ENCODE measurements at places on chromosomes 2 and 18.

DNA sequence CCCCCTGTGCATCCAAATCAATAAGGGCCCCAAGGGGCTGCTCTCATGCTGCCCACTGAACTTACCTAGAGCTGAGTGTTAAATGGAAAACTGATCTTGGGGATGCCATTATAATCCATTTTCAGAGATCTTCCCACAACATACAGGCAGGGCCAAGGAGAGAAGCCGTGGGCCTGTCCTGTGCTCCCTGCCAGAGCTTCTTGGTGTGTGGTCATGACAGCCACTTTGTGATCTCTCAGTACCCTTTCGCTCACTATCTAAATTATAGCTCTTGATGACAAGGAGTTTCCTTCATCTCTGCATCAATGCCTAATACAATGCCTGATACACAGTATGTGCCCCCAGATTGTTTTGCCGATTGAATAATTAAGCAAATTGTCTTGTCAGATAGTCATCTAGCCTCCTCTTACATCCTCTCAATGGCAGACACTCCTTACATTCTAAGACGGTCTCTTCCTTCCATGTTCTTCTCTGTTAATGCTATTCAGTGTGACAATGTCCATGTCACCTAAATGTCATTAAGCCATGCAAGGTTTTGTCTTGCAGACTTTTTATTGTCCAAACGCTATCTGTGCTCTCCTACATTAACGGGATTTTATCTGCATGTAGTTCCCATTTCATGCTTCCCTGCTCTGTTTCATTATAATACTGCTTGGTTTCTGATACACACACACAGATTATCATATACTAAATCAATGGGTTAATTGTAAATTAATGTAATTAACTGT lies 5.9 kb downstream of the CSRNP3 start:
- no peak for DNase-seq

GRCh38 chr2:240308111-240308651 lies 127.3 kb upstream of the GPC1 start:
- DNase-seq: no peak

- no peak for DNase-seq
Measured at GRCh38 chr2:73969356-73969755, 15.4 kb upstream of the TET3 start.

GRCh38 chr2:171294608-171295007 lies 133.9 kb upstream of the TLK1 start:
- DNase-seq: no peak

- no peak for DNase-seq
Measured at GRCh38 chr2:66832646-66833435, 397.9 kb downstream of the MEIS1 start.

DNA sequence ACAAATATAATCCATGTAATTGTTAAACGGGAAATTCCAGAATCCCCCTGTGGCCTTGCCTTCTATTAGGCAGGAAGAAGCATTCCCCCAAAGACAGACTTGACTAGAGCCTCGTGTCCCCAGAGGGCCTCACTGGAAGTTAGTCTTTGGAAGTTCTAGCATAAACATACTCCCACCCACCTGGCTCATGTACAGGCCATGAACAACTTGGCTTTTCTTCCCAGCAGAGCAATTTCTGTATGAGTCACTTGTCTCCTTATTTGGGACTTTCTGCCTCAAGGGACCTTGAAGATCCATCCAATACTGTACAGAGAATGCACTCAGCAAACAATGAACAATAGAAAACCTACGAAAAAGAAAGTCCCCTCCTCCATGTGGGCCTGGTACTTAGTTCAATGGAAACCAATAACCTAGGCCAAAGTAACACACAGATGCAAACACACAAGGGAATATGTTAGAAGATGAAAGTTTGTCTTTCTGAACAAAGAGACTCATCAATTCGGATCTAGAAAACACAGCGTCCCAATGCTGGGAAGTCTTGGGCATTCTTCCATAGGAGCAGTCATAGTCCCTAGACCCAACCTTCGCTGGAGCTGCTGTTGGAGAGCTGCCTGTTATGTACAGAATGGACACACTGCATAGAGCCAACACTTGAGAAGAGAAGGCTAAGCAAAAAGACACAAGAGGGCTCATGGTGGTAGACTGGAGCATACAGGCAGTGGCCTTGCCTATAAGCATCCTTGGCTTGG lies 303.5 kb downstream of the HRH4 start:
- DNase-seq: peak; percentile 36

DNA sequence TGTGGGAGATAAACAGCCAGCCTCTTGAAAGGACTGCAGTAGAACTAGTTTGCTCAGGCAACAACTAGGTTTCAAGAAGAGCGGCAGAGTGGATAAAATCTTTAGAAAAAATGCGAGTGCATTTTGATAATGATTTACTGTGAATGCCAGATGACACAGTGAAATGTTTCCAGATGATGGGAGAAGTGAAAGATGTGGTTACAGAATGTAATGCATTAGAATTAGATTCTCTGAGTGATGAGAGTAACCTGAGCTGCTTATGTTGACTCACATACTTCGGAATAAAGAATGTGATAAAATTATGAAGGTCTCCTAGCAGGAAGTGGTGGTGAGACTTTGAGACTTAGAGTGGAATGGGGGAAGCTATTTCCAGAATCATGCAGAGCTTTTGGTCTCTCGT lies 184.3 kb downstream of the GULP1 start:
- peak; percentile 17 for DNase-seq

GRCh38 chr2:62473246-62473827 lies 32.7 kb downstream of the TMEM17 start:
- DNase-seq: no peak

DNA sequence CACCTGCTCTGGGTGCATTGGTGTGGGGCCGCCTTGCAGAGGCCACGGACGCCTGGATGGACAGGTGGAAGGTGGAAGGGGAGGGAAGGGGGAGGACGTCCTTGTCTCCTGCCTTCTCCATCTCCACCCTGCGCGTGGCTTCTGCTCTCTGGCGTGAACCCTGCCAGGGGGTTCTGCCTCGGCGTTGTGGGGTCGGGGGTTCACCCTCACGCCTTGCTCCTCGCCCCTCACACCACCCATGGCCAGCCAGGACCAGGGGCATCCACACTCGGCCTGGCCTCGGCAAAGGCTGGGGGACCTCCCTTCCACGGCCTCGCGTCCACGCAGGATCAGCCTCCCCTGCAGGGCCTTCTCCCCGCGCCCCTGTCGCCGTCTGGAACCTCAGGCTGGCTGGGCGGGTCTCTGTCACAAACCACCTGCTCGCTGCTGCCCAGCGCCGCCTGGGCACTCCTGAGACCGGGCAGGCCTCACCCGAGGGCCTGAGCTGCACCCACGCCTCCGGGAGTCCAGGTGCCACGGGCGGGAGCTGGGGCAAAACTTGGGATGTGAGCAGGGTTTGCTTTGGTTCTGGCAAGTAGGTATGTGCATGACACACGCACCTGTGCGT lies 655.9 kb downstream of the GALR1 start:
- DNase-seq: no peak

- no peak for DNase-seq
Measured at GRCh38 chr18:8870528-8870927, 165.2 kb downstream of the MTCL1 start.

- no peak for DNase-seq
Measured at GRCh38 chr2:143759455-143759854, 630.2 kb downstream of the ARHGAP15 start.

DNA sequence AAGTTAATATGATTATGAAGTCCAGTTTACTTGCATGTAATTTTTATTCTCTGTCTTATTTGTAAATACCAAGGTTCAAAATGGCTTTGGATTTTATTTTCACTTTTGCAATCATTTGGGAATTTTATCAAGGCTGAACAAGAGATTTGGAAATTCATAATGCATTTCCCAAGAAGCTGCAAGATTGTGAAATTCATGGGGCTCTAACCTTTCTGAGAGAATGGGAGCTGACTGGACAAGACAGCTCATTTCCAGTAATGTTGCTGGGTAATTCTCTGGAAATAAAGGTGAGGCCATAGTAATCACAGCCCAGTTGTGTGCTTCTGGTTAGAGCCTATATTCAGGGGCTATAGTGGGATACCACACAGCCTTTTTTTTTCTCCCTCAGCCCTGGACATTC lies 21.5 kb upstream of the NABP1 start:
- DNase-seq: peak; percentile 76

DNA sequence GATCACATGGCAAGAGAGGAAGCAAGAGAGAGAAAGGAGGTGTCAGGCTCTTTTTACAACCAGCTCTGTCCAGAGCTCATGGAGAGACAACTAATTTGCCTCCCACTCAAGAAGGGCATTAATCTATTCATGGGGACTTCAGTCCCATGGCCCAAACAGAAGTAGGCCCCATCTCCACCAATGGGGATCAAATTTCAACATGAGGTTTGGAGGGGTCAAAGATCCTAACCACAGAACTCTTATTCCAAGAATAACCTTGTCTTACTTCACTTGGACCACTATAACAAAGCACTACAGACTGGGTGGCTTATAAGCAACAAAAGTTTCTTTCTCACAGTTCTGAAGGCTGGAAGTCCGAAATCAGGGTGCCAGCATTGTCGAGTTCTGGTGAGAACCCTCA lies 31.8 kb downstream of the GRB14 start:
- DNase-seq: no peak

DNA sequence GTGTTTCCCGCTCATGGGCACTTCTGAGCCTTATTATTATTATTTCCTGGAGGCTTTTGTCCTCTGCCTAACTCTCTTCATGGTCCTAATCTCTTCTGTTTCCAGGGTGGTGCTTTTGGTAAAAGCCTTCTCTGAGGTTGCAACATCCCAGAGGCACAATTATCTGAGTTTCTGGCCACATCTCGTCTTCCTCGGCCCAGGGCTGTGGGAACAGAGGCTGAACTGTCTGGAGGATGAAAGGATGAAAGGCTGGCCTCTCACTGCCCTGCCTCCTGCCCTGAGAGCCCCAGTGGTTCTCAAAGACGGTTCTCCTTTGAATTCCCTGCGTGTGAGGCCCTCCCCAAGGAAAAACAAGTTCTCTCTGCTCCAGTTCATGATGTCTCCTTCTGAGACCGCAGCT lies 13.8 kb downstream of the GYPC start:
- no peak for DNase-seq

DNA sequence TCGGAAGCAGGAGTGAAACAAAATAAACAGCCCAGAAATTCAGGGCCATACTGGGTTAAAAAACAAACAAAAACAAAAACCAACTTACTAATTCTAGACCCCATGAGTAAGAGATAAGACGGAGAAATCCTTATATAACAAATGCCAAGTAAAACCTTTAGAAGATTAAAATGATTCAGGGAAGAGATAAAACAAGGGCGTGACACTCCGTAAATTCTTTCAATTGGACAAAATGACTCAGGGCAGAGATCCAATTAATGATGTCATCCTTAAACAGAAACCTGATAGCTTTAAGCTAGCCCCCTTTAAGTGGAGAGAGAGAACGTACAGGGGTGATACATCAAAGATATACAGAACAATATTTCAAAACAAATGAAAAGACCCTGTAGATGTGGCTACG lies 317.4 kb downstream of the NBAS start:
- no peak for DNase-seq

GRCh38 chr18:9209279-9209678 lies 72.7 kb downstream of the ANKRD12 start:
- peak; percentile 11 for DNase-seq

DNA sequence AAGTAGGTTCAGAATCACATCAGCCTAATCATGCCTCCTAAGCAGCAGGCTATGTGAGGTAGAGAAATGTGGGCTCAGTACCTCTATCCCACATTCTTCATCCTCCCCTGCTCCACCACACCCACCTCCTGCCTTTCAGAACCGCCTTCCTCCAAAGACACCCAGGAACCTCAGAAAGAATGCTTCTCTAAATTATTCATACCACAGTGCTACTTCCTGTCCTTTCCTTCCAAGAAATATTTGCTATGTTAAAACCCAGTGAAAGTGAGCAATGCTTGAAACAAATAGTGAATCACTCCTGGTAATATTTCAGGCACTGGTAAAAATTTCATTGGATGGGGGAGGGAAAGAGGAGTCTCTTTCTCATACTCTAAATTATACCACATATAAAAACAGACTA lies 24.0 kb upstream of the CREB1 start:
- peak; percentile 67 for DNase-seq

DNA sequence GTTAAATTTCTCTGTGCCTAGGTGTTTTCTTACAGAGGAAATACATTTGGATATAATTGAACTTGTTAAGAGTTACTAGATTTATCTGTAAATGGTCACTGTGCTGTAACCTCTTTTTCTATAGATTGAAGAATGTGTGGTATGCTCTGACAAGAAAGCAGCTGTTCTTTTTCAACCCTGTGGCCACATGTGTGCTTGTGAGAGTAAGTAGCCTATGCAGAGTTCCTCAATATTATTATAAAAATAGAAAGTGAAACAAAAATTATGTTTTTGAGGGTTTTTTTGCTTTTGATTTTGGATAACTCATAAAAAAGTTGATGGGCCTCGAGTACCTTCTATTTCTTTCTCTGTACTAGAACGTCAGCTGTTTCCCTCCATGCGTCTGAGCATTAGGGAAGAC lies 112.4 kb downstream of the MIB1 start:
- DNase-seq: no peak

DNA sequence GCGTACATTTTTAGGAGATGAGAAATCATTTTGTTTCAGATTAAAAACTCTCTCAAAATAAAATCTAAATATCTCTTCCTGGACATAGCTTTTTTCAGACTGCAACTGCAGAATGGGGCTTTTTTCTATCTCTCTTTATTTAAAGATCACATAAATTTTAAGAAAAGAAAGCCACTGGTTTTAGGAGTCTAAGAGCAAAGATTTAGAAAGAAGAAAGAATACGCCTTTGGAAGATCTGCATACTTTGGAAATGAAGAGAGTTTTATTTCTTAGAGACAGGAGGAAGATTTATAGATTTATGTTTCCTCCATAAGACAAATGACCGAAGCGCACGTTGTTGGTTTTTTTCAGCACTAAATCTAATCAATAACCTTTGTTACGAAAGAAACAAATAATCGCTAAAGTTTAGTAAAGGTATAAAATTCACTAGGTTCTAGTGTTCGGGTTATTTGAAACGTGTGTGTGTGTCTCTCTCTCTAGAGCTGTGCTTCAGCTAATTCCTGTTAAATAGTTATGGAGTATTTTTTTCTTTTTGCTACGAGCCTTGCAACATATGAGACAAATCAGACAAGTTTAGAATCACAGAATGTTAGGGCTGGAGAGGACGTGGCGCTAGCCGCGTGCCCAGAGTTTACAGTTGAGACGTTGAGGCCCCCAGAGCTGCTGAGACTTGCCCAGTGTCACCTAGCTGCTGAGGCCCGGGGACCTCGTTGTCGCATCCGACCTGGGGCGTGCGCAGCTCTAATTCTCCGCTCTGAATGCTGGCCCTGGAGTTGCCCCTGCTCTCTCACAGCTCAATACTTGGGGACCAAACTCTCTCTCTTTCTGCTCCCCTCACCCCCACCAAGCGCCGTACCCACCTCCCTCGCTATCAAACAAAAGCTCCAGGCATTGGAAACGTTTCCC lies 69.9 kb downstream of the CTAGE1 start:
- no peak for DNase-seq

- DNase-seq: no peak
Measured at GRCh38 chr18:31538837-31539236, 40.9 kb downstream of the DSG2 start.

- DNase-seq: no peak
Measured at GRCh38 chr2:188622601-188623260, 331.1 kb downstream of the GULP1 start.
